Amniotic stem cell (primary cell): ENCODE measurements at places on chromosomes 1 and 21.

DNA sequence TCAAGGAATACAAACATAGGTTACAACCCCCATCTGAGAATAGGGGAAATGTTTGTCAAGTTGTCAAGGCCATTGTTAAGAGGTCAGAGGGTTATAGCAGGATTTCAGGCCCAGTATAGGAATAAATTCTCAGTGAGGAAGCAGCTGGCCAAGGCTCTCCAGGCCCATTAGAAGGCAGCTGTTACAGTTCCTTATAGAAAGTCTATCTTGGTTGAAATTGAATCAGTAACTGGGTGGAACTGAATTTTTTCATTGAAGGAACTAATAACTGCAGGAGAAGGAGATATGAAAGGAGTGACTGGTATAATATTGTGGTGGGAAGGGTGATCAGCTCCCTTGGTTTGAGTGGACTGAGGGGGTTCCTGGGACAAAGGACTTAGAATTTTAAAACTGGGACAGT is 134.1 kb downstream of the CYYR1 start:
- DNase-seq, result no peak

- DNase-seq, result no peak
Observed at GRCh38 chr1:169115891-169116585, 9.5 kb downstream of the ATP1B1 start.

GRCh38 chr21:44439211-44439600 is 16.1 kb upstream of the LRRC3 start:
- DNase-seq, result no peak

DNA sequence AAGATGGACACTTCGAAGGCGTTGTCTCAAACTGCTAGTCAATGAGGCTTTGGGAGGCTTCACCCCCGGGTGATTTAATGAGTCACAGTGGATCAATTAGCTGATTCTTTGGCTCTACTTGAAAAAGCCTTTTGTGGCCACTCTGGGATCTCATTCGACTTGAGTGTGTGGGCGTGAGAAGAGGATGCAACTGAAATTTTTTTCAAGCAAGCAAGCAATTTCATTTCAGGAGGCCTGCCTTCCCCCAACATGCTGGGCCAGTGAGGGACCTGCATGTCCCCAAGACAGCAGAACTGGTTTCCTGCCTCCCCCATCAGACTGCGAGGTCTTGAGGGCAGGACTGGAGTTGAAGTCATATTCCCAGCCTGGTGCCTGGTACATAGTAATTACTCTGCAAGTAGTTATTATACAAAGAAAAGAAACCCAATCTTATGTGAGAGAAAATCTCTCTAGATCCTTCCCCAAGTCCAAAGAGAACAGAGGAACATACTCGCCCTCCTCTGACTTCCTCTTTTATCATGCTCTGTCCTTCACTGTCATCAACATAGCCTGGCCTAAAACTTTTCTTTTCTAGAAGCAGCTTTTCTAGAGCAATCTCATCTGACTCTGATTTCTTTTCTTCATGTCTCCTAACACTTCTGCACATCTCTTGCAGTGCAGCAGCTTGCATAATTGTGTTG is 22.7 kb downstream of the SYT6 start:
- DNase-seq, result no peak

GRCh38 chr1:29453502-29454240 is 217.3 kb downstream of the PTPRU start:
- DNase-seq, result no peak

DNA sequence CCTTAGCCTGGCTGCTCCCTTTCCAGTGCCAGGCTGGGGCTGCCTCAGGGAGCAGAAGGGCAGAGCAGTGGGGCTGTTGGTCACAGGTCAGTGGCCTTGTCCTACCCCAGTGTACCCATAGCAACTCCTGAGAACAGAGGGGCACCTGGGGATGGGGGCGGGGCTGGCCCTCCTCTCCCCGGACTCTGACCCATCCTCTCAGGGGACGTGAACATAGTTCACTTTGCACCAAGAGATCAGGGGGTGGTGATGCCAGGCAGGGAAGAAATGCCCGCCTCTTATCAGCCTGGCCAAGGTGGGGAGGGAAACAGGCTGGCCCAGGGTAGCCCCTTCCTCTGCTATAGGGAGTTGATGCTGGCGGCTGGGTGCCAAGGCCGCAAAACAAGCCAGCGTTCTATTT is 4.9 kb downstream of the ETNK2 start:
- DNase-seq, result no peak

- DNase-seq, result no peak
Observed at GRCh38 chr1:31509124-31510072, 66.9 kb upstream of the TINAGL1 start.

DNA sequence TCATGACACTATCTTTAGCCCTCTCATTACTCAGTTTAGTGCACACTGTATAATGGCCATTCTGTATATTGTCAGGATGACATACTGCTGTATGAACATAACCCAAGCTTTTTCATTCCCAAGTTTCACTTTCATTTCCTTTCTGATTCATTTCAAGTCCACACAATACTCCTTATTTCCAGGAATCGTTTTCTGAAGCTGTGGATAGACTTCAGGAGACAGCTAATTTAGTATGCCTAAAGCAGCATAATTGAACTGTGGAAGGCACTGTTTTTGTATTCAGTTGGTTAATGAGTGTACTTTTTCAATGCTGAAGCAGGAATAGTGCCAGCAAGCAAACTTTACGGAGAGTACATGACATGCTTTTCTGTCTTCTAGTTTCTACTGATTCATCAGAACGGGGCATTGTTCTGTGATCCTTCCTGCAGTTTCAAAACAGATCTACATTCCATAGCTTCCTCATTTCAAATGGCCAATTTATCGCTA is 578.5 kb upstream of the ZP4 start:
- no peak for DNase-seq

DNA sequence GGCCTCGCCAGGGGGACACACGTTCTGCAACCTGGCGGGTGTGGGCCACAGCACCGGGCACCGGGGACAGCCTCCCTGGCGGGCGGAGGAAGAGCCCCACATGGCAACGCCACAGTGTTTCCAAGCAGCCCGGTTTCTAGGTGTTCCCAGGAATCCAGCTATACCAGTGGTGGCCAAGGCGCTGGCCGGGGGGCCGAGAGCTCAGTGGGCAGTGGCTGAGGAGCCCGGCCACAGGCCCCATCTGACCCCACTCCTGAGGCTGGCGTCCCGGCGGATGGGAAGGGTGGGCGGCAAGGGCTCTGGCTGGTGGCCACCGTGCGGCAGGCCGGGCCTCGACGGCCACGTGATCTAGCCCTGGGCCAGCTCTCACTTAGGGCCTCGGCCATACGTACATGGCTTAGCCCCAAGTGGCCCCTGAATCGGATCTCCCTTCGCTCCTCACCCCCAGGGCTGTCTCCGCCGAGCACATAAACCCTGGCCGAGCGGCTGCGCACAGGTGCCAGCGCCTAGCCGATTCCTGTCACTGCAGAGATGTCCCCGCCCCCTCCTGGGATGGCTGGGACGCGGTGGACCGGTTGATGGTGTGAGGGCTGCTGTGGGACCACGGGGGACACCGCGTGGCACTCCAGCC is 68.7 kb downstream of the MORN1 start:
- no peak for DNase-seq

GRCh38 chr1:47805921-47806361 is 191.2 kb downstream of the TRABD2B start:
- DNase-seq, result no peak

DNA sequence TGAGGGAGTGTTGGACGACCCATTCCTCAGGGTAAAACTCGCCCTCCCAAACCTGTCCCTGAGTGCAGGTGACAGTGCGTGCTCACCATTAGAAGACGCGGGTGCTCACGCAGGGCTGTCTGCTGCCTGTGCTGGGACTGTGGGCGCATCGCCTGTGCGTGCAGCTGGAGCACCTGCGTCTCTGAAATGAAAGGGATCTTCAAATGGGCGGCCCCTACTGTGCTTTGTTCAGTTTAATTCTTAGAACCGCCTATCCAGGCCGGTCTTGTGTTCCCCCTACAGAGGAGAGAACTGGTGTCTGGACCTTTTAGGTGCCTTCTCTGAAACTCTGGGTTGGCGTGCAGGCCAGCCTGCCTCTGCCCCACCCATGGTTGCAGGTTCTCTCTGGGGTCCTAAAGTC is 125.8 kb downstream of the PCBP3 start:
- DNase-seq, result no peak

GRCh38 chr1:101198842-101199636 is 37.8 kb upstream of the S1PR1 start:
- no peak for DNase-seq

GRCh38 chr1:62585469-62586155 is 11.7 kb upstream of the ANGPTL3 start:
- DNase-seq, result no peak

- DNase-seq, result no peak
Observed at GRCh38 chr1:214582289-214582891, 20.6 kb upstream of the CENPF start.

DNA sequence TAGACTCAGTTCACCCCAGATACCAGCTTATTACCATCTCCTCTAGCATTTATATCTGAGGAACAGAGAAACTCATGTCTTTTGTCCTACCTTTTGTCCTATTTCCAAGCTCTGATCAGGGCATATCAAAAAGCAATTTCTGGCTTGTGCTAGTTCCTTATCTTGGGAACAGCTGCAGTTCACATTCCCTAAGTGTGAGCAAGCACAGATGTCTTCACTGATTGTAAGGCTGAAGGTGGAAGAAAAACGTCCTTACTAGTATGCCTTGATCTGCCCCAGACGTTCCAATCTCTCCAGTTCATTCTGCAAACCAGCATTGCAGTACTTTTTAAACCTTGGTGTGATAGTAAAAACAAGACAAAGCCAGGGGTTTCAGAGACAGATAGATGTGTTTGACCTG is 139.8 kb downstream of the NCAM2 start:
- no peak for DNase-seq

- no peak for DNase-seq
Observed at GRCh38 chr21:45977396-45977795, 4.2 kb upstream of the COL6A1 start.

GRCh38 chr21:37862536-37862935 is 53.7 kb downstream of the KCNJ6 start:
- no peak for DNase-seq

GRCh38 chr1:34262023-34262853 is 85.5 kb downstream of the C1orf94 start:
- DNase-seq, result no peak

- DNase-seq, result no peak
Observed at GRCh38 chr21:45050797-45051489, 23.4 kb upstream of the ADARB1 start.

DNA sequence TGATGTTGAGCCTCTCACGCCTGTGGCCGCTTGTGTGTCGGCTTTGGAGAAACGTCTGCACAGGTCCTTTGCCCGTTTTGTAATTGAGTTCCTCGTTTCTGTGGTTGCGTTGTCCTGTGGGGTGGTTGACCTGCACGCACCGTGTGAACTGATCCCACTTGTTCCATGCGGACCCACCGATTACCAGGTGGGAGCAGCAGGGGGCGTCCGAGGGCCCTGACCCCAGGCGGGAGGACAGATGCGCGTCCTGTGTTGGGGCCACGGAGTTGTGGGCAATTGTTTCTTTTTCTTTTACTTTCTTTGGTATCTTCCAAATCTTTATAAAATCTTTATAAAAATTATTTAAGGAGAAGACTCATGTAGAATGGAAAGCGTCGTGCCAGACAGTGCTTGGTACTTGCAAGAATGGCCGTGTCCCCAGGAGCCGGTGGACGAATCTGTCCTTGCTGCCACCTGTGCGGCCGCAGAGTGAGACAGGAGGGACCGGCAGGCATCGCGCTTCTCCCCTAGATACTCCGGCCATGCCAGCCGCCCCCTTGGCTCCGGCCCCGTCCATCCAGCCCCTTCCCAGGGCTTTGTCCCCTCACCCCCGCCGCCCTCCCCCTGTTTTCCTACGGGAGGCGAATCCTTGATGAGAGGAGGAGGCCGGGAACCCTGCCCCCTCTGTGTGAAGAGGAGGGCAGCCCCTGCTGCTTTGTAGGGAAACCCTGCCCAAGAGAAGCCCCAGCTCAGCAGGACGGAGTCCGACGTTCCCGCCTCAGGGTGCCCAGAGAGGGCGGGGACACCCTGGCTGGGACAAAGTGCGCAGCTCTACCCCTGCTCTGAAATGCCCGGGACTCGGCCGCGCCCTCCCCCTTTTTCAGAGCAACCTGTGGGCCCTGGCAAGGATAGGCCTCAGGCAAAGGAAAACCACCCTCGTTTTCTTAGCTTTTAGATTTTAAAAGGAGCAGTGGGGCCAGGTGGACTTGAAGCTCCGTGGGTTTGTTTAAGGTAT is 41.7 kb downstream of the PRKCZ start:
- DNase-seq, result no peak
